Activated T-cell treated with anti-CD3 and anti-CD28 coated beads, Interleukin-2, amount 50 U/mL, for 24 hours (primary cell): ENCODE measurements at places on chromosomes 2 and 18.

DNA sequence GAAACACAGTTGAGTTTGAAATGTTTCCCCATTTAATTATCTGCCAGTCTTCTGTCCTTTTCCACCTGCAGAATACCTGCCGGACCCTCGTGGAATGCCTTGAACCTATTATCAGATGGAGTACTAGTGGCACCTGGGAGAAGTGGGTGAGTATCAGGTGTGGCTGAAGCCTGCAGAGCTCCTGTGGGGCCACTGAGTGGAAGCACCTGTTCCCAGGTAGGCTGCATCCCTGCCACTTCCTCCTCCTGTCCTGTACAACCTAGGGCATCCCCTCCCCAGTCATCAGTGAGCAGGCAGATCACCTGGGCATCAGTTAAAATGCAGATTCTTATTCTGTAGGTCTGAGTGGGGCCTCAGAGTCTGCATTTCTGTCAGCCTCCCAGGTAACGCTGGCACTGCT, 80.8 kb upstream of the BZW1 start:
- DNase-seq = no peak

GRCh38 chr18:4369705-4370104, 85.4 kb downstream of the DLGAP1 start:
- DNase-seq = no peak

GRCh38 chr18:778194-778927, 33.7 kb downstream of the YES1 start:
- no peak for DNase-seq

- no peak for DNase-seq
Observed at GRCh38 chr2:51490576-51491234, 458.8 kb upstream of the NRXN1 start.

DNA sequence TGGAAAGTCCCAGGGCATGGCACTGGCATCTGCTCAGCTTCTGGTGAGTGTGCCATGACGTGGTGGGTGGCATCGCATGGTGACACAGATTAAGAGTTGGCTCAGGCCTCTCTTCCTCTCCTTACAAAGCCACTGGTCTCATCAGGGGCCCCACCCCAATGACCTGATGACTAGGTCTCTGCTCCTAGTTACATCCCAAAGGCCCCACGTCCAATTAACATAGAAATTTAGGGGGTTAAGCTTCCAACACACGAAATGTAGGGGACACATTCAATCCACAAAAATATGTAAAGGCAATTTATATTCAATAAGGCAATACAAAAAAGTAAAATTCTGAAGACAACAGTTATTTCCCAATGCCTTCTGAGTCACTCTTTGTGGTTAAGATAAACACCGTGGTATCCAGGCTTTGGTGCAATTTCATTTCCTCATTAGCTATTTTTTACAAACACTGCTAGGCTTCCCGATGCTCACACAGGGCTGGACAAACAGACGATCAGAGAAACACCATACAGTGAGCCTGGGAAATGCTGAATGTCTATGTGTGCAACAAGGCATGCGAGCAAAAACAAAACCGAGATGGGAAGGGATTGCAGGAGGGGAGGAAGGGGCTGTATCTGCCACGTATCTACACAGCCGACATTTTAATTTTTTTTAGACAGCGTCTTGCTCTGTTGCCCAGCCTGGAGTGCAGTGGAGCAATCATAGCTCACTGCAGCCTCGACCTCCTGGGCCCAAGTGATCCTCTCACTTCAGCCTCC, 67.2 kb downstream of the MBP start:
- peak; percentile 49 for DNase-seq
